COLO829 (cell line): ENCODE measurements at places on chromosomes 2 and 18.

DNA sequence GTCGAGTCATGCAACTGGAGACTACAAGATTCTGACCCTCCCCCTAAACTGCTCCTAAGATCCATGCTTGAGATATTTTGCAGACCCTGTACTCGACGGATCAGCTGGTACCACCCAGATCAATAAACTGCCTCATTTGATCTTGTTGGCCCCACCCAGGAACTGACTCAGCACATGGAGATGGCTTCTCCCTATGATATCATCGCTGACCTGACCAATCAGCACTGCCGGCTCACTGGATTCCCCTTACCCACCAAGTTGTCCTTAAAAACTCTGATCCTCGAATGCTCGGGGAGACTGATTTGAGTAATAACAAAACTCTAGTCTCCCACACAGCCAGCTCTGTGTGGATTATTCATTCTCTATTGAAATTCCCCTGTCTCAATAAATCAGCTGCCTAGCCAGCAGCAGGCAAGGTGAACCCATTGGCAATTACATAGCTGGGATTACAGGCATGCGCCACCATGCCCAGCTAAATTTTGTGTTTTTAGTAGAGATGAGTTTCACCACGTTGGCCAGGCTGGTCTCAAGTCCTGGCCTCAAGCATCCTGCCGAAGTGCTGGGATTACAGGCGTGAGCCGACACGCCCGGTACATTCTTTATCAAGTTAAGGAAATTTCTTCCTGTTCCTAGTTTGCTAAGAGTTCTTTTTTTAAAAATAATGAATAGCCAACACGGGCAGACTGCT lies 43.6 kb downstream of the VPS54 start:
- no peak for DNase-seq

- DNase-seq = no peak
These were observed 148.6 kb downstream of the TWIST2 start for GRCh38 chr2:238996331-238997136.

GRCh38 chr2:174603280-174603679 lies 5.7 kb upstream of the WIPF1 start:
- peak; percentile 44 for DNase-seq

DNA sequence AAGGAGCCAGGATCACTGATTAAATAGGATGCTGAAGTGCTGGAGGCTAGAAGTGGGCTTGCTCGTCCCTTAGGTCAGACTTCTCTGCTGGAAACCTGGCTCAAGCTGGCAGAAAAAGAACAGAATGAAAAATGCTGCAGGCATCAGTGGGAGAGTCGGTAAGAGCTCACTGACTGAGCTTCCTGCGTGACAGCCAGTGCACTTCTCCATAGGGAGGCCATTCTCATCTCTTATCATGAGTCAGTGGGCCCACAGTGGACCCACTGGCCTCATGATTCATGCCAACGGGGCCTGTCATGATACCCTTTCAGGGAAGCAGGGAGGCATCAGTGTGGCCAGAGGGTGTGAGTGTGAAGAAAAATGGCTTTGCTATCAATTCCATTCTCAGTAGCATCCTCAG lies 498.2 kb downstream of the PTPRM start:
- DNase-seq = no peak

DNA sequence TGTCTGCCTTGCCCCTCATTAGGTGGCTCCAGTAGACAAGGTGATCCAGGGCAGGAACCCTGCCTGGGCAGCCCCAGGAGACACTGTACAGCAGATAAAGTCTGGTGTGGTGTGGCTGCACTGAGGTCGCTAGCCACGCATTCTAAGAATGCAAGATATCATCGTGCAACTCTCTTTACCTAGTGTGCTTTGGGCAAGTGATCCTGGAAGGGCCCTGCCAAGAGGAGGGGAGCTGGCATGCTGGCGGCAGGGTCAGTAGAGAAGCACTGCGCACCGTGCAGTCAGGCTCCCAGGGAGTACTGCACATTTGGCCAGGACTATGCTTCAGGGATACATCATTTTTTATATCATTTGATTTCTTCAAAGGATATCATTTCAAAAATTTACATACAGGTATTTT lies 195.3 kb upstream of the SMAD2 start:
- DNase-seq = no peak

- no peak for DNase-seq
These were observed 123.4 kb upstream of the COL3A1 start for GRCh38 chr2:188850786-188851185.

DNA sequence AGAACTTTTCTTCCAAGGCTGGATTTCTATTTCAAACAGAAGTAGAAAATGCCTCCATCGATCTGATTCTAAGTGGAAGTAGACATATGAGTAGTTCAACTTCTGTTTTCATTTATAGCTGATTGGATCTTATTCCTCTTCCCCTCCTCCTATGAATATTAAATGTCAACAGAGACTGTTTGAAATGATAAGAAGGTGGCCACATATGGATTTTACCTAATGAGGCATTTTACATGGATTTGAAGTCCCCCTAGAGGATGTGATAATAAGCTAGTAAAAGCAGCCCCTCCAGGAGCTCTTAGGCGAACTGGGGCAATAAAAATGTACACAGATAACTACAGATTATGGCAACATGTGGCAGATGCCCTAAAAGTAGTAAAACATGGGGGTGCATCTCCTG lies 71.0 kb downstream of the UPP2 start:
- no peak for DNase-seq

GRCh38 chr2:44543773-44544725 lies 182.3 kb downstream of the CAMKMT start:
- DNase-seq = no peak

DNA sequence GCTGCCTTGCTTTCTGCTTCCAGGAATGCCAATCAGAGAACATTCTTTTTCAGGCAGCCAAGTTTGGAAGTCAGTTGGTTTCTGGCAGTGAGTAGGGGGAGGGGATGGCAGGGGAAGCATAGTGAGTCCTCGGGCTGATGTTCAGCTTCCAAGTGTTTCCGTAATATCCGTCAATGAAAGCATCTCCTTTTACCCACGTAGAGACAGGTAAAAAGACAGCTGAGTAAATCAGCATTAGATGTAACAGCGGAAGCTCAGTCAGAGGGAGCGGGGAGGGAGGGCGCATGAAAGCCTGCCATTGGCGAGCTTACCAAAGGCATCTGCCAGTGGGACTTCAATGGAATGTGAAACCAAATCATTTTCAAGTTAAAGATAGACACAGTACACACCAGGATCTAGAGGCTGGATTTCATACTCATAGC lies 117.1 kb upstream of the DTNA start:
- no peak for DNase-seq

DNA sequence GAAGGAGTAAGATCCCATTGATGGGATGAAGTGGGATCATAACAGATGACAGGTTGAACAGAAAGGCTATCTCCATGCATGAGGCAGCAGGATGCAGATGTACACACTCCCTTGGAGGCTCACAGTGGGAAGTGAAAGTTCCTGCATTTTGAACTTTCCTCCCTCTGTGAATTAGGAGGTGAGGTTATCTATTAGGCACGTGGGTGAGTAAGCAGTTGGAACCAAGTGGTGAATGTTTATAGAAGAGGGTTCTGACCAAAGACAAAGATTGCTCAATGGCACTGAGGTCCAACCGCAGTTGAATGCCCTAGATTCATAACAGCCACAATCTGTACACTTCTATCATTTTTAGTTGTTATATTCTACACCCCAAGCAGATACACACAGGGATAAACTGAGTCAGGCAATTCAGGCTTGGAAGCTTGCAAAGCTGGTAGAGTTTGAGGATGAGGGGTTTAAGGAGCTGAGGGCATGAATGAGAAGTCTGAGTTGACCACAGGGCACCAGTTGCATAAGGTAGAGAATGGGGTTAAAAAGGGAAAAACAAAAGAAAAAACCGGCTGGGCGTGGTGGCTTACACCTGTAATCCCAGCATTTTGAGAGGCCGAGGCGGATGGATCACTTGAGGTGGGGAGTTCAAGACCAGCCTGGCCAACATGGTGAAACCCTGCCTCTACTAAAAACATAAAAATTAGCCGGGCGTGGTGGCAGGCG lies 7.1 kb upstream of the KCMF1 start:
- DNase-seq = no peak

DNA sequence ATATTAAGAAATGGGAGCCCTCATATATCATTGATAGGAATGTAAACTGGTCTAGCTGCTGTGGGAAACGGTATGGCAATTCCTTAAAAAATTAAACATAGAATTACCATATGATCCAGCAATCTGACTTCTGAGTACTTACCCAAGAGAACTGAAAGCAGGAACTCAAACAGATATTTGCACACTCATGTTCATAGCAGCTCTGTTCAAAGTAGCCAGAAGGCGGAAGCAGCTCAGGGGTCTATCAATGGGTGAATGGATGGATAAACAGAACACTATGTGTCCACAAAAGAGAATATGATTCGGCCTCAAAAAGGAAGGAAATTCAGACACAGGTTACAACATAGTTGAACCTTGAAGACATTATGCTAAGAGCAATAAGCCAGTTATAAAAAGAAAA lies 135.7 kb upstream of the NDUFV2 start:
- no peak for DNase-seq

DNA sequence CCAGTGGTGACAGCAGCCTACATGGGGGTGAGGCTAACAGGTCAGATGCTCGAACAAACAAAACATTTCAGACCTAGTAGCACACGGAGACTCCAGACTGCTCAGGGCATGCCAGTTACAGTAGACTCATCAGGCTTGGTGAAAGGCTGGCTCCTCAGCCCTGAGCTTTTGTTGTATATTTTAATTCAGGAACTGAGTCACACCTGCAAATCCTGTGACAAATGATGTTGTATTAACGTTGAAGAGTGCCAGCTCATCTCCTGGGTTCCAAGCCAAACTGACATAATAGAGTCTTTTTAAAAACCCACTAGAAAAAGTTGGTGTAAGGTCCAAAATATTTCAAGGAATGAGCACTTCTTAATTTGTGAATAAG lies 65.3 kb downstream of the C1D start:
- peak; percentile 36 for DNase-seq

DNA sequence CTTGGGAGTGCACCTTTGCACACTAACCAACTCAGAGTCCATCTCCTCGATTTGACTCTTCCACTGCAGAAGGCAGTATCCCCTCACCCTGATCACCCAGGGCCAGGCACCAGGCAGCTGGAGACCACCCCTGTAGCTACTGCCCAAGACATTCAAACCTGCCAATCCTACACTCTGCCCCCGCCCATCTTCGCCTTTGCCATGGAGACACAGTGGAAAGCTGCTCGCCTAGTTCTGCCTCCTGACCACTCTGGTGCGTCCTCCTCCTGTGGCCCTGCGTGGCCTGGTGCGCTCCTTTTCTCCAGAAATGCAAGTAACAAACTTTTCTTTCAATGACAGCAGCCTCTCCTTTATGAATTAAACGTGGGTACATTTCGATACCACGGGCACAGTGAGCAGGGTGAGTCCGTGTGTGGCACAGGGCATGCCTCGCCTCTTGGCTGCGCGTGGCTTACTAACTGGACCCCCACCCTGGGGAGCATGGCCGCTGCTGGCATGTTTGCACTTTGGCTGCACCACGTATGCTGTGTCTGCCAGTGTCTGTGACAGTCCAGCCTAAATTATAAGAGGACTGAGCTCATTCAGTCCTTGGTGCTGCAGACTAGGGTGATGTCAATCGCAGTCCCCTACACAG lies 47.6 kb downstream of the LONRF2 start:
- DNase-seq = no peak

- no peak for DNase-seq
These were observed 17.5 kb downstream of the PECR start for GRCh38 chr2:216064014-216064630.

DNA sequence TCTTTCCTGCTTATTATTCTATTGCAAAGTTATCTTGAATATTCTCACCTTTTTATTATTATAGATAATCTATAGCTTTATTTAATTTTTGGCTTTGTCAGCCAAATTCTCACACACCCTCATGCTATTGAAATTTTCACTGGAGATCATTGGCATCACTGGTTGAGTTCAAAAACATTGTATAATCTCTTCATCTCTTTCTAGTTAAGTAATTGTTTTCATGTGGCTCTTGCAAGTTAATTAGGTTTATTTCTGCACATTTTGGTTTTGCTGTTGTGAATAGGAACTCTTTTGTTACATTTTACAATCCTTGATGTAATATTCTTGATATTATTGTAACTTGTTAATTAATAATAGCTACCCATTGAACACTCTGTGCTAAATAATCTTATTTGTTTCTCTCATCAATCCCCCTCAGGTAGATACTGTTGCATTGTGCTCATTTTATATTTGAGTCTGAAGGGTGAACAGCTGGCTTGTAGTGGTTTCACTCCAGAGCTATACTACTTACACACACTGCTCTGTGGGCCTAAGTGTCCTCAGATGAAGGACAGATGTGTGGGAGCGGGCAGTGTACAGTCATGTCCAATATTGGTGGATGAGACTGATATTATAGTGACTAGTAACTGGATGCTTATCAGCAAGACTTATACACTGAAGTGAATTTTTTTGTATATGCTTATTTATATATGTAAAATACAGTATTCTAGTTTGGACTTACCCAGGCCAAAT lies 112.7 kb downstream of the LCLAT1 start:
- no peak for DNase-seq

DNA sequence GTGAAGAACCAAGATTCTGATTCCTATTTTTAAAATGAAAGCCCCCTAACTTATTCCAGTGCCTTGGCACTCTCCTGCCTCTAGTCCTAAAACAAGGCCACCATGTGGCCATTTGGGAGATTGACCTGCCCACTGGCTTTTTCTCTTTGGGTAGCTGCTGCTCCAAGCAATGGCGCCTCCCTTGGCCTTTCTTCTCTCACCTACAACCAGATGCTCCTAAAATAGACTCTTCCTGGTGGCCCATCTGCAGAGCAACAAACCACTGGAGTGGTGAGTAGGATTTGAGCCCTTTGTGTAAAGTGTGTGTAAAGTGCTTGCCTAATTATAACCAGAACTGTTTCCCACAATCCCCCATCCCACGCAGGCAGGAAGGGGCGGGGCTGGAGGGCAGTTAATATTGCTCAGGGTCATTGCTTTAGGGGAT lies 114.2 kb downstream of the FHOD3 start:
- peak; percentile 20 for DNase-seq

- DNase-seq = no peak
These were observed 216.8 kb upstream of the HNMT start for GRCh38 chr2:137747509-137747908.

- no peak for DNase-seq
These were observed 545 bp upstream of the CDCA7 start for GRCh38 chr2:173354073-173354581.

GRCh38 chr2:32591669-32592463 lies 36.0 kb upstream of the TTC27 start:
- peak; percentile 13 for DNase-seq

DNA sequence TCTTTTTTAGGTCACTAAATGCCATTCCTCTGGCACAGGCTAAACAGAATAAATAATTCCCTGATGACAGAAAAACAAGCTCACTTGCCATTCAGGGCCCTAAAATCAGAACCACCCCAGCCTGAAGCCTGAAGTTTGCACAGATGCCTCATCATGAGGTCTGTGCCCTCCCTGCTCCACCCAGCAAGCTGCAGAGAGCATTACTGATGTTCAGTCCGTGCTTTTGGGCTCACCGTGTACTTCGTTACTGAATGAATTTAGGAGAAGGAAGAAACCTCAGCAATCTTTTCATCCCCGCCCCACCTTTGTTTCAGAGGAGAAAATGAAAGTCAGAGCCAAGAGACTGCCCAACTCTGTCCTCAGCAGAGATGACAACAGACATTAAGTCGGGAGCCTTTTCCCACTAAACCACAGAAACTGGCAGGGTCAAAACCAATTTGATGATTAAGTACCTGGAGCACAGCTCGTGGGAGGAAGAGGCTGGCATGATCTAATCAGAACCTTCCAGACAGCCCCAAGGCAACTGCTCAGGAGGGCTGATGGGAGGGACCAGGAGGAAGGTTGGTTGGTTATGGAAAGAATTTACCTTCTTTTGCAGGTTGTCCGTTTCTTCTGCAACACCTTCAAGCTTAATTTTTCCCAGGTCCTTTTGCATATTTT lies 122.7 kb downstream of the LAMA1 start:
- no peak for DNase-seq
